Stimulated activated CD8-positive, alpha-beta memory T cell treated with anti-CD3 and anti-CD28 coated beads, Interleukin-4, amount 100 ng/mL, for 4 hours (primary cell): ENCODE measurements at places on chromosomes 7 and 10.

DNA sequence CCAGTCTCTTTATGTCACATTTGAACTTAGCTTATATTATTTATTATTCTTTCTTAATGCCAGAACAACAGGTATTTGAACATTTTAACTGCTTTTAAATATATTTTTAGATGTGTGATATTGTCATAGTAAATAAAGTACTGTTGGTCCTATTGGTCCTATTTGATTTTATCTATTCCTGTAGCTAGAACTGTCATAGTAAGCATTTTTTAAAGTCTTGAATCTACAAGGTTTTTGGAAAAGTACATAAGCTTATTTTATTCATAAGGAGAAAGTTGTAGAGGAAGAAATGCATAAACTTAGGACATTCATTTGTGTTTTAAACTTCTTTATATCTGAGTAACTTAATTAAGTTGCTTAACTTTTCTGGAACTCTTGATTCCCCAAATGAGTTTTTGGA, 136.0 kb downstream of the PHF14 start:
- no peak for DNase-seq

DNA sequence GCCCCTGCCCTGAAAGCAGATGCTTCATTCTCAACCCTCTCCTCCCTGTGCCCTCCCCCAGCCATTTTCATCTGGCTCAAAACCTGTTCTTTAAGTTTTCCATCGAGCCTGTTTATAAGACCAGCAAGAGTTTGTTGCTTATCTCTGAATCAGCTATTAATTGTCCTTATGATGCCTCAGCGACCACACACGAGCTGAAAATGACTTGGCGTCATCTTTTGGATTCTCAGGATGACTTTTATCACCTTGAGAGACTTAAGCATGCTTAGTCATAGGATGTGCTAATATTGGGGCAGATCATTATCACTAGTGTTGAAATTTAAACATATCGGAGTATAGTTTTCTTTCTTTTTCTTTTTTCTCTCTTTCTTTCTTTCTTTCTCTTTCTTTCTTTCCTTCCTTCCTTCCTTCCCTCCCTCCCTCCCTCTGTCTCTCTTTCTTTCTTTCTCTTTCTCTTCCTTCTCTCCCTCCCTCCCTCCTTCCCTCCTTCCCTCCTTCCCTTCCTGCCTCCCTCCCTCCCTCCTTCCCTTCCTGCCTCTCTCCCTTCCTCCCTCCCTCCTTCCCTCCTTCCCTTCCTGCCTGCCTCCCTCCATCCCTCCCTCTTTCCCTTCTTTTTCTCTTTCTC, 184.5 kb downstream of the PHTF2 start:
- DNase-seq = no peak

GRCh38 chr10:18681971-18682411, 22.8 kb downstream of the ARL5B start:
- DNase-seq = no peak

DNA sequence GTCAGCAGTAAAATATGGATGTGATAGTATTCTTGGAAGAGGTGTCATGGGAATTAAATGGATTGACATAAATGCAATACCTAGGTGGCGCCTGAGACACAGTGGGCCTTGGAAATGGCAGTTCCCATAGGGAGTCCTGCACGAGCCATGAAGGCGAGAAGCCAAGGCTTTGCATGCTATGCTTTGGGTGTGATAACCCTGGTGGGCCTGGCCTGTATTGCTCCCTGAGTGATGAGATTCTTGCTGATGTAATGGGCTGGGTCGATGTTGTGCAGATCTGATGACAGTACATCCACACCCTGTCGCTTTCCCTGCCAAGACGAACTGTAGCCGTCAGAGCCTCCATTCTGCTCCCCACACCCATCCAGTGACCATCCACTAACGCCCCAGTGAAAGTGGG, 46.4 kb downstream of the CREB5 start:
- no peak for DNase-seq

DNA sequence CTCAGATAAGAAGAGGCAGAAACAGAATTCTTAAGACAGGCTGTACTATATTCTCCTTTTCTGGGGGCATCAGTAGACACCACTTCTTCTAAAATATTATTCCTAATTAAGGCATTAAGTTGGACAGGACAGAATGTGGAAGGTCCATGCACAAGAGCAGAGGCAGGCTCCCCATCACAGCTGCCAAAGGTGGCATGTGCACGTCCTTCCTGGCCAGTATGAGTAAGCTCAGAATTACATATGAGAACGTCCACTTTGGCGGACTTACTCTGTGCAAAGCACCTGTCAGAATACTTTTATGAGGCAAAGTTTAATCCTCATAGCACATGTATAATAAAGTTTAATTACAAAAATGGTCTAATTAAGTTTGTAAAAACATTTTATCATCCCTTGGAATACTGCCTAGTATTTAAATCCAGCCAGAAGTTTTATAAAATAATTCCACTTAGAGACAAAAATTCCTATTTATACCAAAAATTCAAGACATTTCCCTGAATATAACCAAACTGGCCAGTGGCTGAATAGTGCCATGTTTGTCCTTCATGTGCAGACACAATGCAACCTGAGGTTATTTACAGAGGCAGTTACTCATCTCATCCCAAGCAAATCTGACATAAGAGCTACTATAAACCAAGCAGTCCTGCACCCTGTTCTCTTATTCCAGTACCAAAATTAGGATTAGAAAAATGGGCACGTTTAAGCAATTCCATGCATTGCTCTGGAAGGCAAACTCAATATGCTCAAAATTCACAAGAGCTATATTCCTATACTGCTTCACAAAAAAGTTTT, 65.5 kb downstream of the CACUL1 start:
- no peak for DNase-seq

DNA sequence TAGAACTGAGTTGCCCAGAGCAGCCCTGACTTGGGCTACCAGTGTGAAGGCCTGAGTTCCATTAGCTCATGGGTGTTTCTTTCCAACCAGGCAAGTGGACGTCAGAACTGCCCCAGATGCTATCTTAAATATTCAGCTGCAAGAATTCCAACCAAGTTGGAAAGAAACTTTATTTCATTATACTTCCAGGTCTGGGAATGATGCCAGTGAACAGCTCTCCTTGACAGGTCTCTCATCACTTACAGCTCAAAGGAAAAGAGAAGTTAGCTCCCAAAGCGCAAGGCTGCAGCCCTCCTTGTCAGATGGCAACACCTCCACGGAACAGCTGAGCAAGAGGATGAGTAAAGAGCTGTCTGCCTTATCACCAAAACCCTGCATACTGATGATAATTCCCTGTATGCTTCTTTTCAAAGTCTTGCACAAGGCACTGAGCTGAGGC, 255.5 kb upstream of the AOAH start:
- no peak for DNase-seq

- DNase-seq = no peak
These were observed 91.0 kb downstream of the PTPRE start for GRCh38 chr10:127997937-127998336.

- DNase-seq = no peak
These were observed 24.8 kb upstream of the CYCS start for GRCh38 chr7:25149836-25150235.

GRCh38 chr7:117692338-117692737, 180.9 kb downstream of the CTTNBP2 start:
- DNase-seq = no peak

- no peak for DNase-seq
These were observed 273.7 kb upstream of the KLF14 start for GRCh38 chr7:131007439-131008330.

DNA sequence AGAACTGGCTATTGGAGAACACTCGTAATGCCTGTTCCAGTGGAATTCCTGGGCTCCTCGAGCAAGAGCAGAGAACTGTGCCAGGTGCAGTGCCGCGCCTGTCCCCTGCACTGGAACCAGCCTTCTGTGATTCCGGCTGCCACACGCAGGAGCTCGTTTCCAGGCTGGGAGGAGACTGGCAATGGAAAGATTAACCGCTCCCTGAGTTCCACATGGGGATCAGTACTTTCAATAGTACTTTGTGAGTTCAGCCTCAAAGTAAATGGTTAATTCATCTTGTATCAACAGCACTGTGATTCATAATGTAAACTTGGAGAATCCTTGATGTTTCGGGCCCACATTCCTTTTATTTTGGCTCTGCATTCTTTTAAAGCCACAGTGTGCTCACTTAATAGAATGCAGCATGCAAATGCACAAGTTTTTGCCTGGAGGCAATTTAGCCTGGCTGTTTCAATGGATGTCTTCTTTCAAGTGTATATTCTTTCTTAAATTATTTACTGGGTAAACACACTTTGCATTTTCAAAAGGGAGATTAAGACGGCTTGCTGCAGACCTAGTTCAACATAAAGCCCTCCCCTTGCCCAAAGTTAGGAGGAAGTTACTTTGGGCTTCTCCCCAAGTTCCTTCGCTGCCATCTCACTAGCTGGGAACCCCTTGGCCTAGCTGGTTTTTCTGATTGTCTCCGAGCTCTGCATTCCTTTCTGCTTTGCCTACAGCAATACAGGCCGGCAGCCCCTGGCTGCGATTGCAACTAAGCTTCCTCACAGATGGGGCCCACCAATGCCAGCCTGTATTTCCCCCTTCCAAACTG, 138.1 kb upstream of the TCF7L2 start:
- no peak for DNase-seq

- DNase-seq = no peak
These were observed 13.2 kb downstream of the CHST12 start for GRCh38 chr7:2416650-2417049.

DNA sequence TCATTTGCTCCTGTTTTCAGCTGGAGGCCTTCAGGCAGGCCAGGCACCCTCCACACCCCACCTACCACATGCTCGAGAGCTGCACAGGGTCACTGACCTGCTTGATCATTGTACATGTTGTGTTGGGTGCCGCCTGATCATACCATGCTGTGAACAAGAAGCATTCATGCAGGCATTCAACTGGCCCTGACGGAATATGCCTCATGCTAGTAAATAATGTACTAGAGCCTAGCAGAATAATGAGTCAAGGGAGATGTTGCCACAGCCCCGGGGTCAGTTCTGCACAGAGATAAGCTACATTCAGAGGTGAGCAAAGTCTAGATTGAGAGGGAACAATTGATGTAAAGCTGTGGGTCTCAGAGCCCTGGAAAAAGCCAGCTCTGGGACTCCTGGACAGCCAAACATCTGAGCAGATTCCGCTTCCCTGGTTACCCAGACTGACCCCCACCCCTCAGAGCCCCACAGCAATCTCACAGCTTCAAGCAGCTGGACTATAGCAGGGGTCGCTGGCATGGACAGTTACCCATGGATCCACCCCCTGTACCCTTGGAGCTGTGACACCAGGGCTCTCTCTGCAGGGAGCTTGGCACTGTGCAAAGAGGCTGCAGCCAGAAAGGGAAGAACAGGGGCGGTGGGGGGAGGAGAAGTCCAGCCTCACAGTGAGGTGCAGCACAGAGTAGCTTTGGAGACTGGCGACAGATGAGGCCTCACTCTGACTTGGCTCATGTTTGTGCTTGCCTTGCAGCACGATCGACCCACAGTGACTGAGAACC, 86.6 kb downstream of the FRMPD2 start:
- DNase-seq = no peak

DNA sequence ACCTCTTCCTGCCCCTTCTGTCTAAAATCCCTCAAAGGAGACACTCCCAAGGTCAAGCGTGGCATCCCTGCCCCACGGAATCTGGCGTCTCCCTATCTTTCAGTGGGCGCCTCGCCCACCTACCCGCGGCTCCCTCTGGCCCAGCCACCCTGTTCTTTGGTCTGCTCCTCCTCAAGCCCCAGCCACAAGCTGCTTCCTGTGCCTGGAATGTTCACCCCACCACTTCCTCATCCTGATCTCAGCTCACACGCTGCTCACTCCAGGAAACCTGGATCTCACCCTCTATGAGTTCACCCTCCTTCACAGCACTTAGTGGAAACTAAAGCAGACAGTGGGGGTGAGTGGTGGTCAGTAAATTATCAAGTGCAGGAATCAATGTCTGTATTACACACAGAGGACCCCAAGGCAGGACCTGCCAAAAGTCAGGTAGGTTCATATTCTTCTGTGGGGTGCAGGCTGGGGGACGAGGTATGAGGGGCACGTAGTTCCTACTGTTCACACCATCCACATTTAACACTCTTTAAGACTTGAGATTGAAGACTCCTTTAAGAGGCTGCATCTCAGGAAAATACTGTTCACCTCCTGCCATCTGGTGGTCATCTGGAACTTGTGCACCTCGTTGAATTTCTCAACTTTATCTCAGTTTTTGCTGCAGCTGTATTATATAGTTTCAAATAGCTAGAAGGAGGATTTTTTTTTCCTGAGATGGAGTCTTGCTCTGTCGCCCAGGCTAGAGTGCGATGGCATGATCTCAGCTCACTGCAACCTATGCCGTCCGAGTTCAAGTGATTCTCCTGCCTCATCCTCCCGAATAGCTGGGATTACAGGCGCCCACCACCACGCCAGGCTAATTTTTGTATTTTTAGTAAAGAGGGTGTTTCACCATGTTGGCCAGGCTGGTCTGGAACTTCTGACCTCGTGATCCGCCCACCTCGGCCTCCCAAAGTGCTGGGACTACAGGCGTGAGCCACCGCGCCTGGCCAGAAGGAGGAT, 166.6 kb downstream of the ARHGAP21 start:
- no peak for DNase-seq

DNA sequence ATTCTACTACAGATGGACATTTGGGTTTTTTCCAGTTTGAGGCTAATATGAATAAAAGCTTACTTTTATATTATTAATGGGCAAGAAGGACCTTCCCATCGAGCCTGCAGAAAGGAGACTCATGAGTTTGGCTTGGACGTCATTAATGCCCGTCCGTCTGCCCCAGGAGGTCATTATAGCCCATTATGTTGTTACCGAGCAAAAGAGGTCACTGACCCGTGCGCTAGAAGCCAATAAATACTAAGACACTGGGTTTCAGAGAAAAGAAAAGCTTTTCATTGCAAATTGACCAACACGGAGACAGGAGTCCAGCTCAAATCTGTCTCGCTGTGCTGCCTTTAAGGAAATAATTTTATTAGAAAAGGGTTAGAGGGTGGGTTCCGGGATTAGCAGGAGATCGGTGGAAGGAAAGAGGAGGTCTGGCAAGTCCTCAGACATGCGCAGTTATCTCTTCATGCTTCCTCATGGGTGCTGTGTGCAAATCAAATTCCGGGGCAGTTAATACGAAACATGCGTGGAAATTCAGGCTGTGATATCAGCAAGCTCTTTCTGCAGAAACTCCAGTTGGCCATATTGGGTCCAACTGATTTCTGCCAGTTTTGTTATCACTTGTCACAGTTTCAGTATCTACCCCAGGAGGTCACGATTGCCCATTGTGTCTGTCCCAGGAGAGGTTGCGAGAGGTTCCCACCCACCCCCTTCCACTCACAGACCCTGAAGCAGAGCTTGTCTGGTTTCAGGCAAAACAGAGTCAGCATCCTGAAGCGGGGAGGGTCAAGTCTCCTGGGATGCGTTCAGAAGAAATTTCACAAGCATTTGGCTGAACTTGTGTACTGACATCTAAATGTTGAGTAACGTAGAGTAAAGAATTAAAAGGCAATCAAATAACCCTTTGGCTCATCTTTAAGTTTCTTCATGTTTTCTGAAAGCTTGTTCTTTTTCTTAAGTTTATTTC, 1.1 kb upstream of the GALNTL5 start:
- DNase-seq = no peak
